Stimulated activated CD4-positive, alpha-beta T cell treated with anti-CD3 and anti-CD28 coated beads, Interleukin-1b, Interleukin-23, amount 100 ng/mL, for 1 hour (primary cell): ENCODE measurements at places on chromosomes 5 and 9.
A peak's percentile ranks its signal among the peaks of the same experiment; 100 is the strongest.

DNA sequence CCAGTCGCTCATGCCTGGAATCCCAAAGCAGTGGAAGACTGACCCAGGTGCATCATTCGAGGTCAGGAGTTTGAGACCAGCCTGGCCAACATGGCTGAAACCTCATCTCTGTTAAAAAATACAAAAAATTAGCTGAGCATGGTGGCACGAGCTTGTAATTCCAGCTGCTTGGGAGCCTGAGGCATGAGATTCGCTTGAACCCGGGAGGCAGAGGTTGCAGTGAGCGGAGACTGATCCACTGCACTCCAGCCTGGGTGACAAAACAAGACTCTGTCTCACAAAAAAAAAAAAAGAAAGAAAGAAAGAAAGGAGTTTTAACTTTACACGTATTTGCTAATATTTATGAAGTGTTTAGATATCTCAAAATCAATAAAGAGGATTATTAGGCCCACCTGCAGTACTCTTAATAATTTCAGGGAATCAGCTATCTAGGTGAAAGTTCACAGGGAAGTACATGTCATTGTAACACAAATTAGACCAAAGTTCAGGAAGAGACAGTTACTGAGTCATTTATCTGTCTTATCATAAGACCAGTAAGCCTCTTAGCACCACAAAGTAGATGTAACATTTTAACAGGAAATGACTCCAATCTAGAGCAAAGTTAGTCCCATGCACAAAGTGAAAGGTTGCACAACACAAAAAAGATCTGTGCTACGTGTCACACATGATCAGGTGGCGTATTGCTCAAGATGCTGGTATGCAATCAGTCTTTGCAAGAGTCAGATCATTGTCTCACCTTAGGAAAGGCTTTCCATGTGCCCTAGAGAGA lies 34.1 kb upstream of the PLIN2 start:
- DNase-seq: no peak

DNA sequence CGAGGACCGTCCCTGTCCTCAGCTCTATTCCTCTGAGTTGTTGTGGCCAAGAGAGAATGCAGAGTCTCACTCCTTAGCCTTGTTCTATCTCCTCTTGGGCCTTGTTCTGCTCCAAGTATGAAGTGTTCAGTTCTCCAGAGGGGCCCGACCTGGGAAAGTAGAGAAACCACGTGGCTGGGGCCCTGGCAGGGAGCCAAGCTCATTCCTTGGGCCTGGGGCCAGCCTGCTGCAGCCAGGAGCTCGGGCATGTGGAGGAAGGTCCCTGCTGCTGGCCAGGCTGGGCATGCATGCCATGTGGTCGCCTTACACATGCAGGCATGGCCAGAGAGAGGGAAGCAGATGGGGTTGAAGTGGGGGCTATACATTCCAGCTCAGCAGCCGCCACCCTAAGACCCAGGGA lies 60.7 kb downstream of the COL27A1 start:
- DNase-seq: no peak

GRCh38 chr5:119706049-119706448 lies 76.7 kb downstream of the FAM170A start:
- DNase-seq: no peak

GRCh38 chr5:1961952-1962595 lies 79.3 kb upstream of the IRX4 start:
- no peak for DNase-seq

DNA sequence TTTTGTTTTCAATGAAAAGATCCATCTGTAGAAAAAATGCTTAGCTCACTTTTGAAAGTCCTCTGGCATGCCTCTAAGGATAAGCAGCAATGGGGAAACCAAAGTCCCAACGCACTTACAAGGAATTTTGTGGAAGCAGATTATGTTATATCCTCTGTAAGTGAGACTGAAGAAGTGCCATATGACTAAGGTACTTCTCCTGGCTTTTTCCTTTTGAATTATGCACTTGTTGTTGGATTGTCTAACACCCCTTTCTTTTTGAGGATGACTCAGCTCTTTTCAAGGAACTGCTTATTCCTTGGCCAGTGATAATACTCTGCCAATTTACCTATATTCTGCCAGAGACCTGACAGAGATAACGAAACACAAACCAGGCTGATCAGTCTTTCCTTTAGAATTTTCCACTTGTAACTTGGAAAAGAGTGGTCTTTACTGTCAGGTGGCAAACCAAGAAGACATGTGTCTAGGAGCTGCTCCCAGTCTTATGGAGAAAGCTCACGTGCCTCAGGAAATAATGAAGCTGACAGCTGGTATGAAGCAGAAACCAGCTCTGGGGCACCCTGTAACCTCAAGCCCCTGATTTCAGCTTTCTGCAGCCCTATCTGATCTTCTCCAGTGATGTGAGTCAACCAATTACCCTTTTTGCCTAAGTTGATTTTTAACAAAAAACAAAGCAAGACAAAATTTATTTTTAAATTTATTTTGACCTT lies 290.8 kb upstream of the FBXL7 start:
- no peak for DNase-seq

GRCh38 chr5:56514245-56514644 lies 281.1 kb upstream of the ANKRD55 start:
- DNase-seq: no peak

DNA sequence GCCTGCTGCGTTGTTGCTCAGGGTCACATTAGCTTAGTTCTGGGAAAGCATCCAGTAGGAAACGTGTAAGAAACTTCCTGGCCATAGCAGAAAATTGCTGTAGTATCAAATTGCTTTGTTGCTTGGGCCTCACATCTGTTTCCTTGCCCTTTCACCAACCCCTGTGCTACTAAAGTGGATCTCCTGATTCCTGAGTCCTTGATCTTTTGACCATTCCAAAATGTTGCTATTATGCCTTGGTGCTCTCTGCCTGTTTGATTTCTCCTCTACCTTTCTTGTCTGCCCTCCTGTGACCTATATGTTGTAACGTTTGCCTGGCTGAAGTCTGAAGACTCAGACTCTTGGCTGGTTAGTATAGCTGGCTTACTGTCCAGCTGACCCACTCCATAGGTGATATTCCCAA lies 350.5 kb downstream of the ADGRV1 start:
- DNase-seq: no peak

- DNase-seq: no peak
Measured at GRCh38 chr5:131394128-131394527, 130.3 kb downstream of the CDC42SE2 start.

GRCh38 chr9:134177186-134177585 lies 12.8 kb upstream of the RNU6ATAC start:
- no peak for DNase-seq

DNA sequence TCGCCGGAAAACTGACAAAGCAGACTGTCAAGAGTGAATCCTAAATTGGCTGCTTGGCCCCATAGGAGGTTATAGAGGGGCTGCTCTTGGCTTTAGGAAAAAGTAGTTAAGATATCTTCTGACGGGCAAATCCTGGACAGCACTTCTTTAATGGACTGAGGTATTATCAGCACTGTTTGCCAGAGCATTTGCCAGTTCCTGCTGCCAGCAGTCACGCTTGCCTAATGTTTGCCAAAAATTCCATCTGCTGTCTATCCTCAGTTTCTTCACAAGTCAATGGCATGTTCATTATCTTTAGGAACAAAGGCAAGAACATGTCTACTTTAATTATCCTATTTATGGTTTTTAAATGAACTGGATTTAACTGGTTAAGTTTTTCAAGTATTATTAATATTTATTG lies 25.8 kb upstream of the SREK1 start:
- no peak for DNase-seq

GRCh38 chr5:121573721-121574382 lies 277.8 kb upstream of the FTMT start:
- DNase-seq: no peak

- no peak for DNase-seq
Measured at GRCh38 chr9:134863306-134863902, 17.2 kb upstream of the FCN2 start.

- DNase-seq: no peak
Measured at GRCh38 chr9:89374176-89374575, 55.9 kb downstream of the SECISBP2 start.

DNA sequence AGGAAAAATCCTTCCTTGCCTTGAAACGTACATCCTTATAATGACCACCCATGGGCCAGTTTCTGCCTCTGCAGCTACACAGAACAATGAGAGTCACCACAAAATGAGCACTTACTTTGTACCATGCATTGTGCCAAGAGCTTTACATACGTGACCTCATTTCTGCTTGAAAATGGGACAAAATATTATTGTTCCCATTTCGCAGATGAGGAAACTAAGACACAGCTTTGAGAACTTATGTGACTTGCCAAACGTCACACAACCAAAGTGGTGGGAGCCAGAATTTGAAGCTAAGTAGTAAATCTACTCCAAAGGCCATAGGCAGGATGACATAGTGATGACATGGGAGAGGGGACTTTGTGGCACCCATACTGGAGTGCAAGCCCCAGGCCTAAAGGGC lies 34.8 kb upstream of the GRPEL2 start:
- DNase-seq: no peak

- DNase-seq: no peak
Measured at GRCh38 chr9:36940500-36940853, 93.6 kb downstream of the PAX5 start.

- no peak for DNase-seq
Measured at GRCh38 chr5:148333262-148333849, 2.0 kb upstream of the SPINK9 start.

DNA sequence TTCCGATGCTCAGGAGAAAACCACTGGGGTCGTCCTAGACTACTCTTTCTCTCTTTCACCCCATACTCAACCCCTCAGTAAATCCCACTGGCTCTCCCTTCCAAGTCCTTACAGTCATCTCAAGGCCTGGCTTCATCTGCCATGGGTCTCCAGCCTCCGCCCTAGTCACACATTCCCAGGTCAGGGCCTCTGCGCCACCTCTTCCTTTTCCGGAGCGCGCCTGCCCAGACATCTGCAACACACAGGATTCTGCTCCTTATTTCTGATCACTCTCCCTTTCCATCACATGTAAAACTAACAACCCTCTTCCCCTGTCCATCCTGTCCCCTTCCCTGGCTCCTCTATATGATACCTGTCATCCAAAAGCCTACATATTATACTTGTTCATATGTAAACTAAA lies 39.8 kb downstream of the RAPGEF1 start:
- no peak for DNase-seq

DNA sequence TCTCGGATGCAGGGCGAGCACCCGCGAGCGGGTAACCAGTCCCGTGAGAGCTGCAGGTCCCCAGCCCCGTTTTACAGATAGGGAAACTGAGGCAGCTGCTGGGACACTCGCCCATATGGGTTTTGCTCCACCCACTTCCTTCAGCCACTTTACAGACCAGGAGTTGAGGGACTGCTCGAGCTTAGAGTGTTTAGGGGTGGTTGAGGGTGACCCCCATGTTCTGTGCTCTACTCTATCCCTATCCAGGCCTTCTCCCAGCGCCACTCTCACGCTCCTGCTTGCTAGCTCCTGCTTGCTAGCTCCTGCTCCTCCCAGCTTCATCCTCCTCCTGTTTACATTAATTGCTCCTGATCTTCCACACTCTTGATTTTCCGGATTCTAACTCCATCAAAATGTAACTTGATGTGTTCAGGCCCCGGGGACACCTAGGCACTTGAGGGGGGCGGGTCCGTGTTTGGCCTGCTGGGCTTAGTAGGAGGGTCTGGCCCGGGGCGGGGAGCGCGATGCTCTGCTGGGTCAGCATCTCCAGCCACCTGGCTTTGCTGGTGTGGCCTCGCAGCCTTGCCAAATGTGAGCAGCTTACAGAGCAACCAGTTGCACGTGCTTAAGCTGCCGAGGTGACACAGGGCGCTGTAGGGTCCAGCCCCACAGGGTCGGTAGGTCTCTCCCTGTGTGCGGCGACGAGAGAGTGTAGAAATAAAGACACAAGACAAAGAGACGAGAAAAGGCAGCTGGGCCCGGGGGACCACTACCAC lies 1.5 kb upstream of the PTGES2 start:
- DNase-seq: no peak

- DNase-seq: no peak
Measured at GRCh38 chr9:126618190-126618584, 4.5 kb downstream of the LMX1B start.

GRCh38 chr5:113562828-113563400 lies 49.4 kb downstream of the YTHDC2 start:
- no peak for DNase-seq

DNA sequence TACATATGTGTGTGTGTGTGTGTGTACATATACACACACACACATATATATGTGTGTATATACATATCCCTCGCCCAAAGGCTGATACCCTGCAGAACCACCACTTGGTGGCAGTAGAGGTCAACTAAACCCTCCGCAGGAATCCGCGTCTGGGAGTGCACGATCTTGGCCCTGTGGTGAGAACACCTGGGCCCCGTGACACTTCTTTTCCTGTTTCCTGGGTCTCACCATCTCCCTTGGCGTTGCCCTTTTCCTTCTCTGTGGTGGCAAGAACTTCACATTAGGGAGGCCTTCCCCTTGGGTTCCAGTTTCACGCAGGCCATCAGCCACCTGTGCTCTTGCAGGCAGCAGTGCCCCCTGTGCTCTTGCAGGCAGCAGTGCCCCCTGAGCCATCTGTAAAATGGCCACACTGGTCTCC lies 8.2 kb downstream of the IL9 start:
- DNase-seq: peak; percentile 17

- no peak for DNase-seq
Measured at GRCh38 chr9:137089232-137089947, 2.6 kb downstream of the MAN1B1 start.

DNA sequence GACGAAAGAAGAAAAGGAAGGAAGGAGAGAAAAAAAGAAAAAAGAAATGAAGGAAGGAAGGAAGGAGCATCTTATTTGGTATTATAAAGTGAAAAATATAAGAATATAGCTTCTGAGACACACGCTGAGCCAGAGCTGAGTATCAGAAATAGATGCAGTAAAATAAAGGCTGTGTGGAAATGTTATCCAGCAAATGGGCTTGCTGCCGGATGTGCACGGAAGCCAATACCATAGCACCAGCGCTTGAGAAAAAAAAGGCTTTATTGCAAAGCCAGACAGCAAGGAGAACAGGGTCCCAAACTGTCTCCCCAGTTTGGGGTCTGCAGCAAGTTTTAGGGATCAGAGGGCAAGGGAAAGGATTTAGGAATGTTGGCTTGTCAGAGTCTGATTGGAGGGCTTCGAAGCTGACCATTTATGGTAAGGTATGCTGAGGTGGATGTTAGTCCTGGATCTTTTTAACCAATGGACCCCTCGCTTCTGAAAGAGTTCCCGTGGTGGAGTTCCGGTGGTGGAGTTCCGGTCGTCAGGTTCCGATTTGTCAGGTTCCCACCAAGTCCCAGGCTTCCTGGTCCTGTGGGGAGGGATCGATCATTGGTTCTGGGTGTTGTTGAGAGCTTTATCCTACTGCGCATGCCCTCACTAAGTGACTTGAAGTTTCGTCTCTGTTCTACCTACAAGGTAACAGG lies 70.4 kb downstream of the SFXN1 start:
- no peak for DNase-seq

DNA sequence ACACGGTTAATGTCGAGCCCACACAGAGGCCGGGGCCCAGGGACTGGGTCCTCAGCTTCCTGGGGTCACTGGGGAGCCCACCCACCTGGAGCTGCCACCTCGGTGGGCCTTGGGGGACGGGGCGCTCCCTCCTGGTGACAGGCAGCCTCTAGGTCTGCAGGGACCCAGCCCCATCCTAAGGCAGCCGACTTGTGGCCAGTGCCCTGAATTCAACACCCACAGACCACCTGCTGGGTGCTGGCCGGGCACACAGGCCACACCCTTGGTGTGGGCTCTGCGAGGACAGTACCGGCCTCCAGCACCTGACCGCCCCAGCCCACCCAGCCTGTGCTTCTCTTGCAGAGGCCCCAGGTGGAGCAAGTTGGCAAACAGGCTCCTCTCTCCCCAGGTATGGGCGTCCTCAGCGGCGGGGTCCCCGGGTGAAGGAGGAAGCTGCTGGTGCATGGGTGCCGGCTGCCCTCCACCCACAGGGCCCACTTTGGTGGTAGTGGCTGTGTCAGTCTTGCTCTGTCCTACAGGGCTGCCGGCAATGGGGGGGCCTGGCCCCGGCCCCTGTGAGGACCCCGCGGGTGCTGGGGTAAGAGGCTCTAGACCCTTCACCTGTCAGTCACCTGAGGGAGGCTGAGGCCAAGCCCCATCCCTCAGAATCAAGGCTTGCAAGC lies 8.3 kb downstream of the ENTPD8 start:
- no peak for DNase-seq
